ENCODE measurements at places on chromosomes 2 and 18. TPM values are rescaled to one million over a fixed set of nuclear protein-coding genes. Genes with fewer than 3 reads are reported as not detected.

TRMT61B gene
- total RNA-seq: 18.8 TPM

TFCP2L1 gene
- 0.06 TPM for total RNA-seq

DUSP11 gene
- total RNA-seq: 30.2 TPM

DUSP19 gene
- 1.8 TPM for total RNA-seq

BMP10 gene
- not detected for total RNA-seq

ANKRD62 gene
- not detected for total RNA-seq

FTCDNL1 gene
- total RNA-seq: 1.8 TPM

HAAO gene
- not detected for total RNA-seq

REG3A gene
- total RNA-seq: not detected

NCKAP5 gene
- not detected for total RNA-seq

TCF23 gene
- total RNA-seq: not detected

MORN2 gene
- 3.8 TPM for total RNA-seq

MOGAT1 gene
- total RNA-seq: not detected

TEKT4 gene
- not detected for total RNA-seq

ADGRF3 gene
- total RNA-seq: 3.7 TPM

HOXD3 gene
- not detected for total RNA-seq

ZBTB7C gene
- 0.09 TPM for total RNA-seq

QPCT gene
- total RNA-seq: 1.9 TPM

HOXD9 gene
- total RNA-seq: not detected

LAMA1 gene
- not detected for total RNA-seq

RPE gene
- 54.3 TPM for total RNA-seq

OBSL1 gene
- 0.16 TPM for total RNA-seq

MBOAT2 gene
- 8.8 TPM for total RNA-seq

LDAH gene
- 23.7 TPM for total RNA-seq

ASXL2 gene
- 62.0 TPM for total RNA-seq

PEX13 gene
- total RNA-seq: 21.8 TPM

CCDC85A gene
- total RNA-seq: not detected

PLB1 gene
- total RNA-seq: 1.2 TPM

SLC23A3 gene
- 2.6 TPM for total RNA-seq

IHH gene
- not detected for total RNA-seq

GCG gene
- not detected for total RNA-seq

ELOA2 gene
- not detected for total RNA-seq

MAL gene
- total RNA-seq: 178 TPM

TSPYL6 gene
- total RNA-seq: not detected

POMC gene
- 4.3 TPM for total RNA-seq

ADCYAP1 gene
- total RNA-seq: not detected

CCL20 gene
- total RNA-seq: not detected

RBM44 gene
- 0.42 TPM for total RNA-seq

TUBA3D gene
- total RNA-seq: not detected

AMER3 gene
- total RNA-seq: not detected

KCNJ13 gene
- total RNA-seq: not detected

CSRNP3 gene
- not detected for total RNA-seq

LRATD1 gene
- not detected for total RNA-seq

PDK1 gene
- 26.0 TPM for total RNA-seq

ROCK1 gene
- total RNA-seq: 63.8 TPM

LMAN2L gene
- total RNA-seq: 7.3 TPM

LRP2 gene
- 0.68 TPM for total RNA-seq

SNTG2 gene
- total RNA-seq: 1.6 TPM

CABYR gene
- 0.76 TPM for total RNA-seq

C1QL2 gene
- not detected for total RNA-seq

CYS1 gene
- total RNA-seq: not detected

NR4A2 gene
- 14.8 TPM for total RNA-seq

ZSWIM2 gene
- total RNA-seq: not detected

SGPP2 gene
- total RNA-seq: 4.0 TPM

TUBB8B gene
- not detected for total RNA-seq

ASTL gene
- 1.9 TPM for total RNA-seq

LHCGR gene
- not detected for total RNA-seq

SRSF7 gene
- 378 TPM for total RNA-seq

All from activated CD8-positive, alpha-beta memory T cell treated with anti-CD3 and anti-CD28 coated beads, Interleukin-2, amount 10 ng/mL, durations not matched to agents 7 days and 5 days (primary cell).